ENCODE measurements at places on chromosomes 1 and 21.

DNA sequence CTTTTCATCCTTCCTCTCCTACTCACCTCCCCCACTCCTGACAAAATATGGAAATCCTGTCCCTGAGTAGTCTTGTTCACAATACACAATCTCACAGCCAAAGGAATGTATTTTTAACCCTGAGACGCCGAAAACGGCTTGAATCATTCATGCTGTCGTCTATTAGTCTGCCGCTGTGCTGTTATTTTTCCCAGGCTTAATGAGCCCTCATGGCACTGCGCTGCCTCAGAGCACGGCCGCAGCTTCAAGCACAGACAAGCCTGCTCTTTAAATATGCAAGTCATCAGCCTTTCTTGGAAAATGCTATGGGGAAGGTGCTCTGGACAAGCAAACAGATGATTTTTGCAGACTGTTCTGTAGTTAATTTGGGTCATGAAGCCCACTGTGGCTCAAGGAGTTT, 302.7 kb downstream of the DISC1 start:
- ATAC-seq, result no peak

- peak; percentile 58 for ATAC-seq
Observed at GRCh38 chr1:157878059-157878458, 36.5 kb upstream of the CD5L start.

DNA sequence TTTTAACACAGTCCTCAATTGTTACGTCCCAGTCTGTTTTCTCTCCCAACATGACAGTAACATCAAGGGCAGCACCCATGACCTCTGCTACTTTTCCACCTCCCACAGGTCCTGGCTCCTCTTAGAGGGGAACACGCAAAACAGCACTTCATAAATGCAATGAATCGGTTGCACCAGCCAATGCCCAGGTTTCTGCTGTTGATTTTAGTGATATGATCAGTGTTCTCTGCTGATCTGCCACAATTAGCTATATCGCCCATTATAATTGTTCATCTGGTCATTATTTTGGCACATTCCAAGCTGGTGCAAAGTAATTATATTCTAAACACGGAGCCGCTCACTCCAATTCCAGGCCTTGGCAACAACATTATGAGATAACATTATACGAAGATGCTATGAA, 184.5 kb downstream of the KCNH1 start:
- no peak for ATAC-seq

DNA sequence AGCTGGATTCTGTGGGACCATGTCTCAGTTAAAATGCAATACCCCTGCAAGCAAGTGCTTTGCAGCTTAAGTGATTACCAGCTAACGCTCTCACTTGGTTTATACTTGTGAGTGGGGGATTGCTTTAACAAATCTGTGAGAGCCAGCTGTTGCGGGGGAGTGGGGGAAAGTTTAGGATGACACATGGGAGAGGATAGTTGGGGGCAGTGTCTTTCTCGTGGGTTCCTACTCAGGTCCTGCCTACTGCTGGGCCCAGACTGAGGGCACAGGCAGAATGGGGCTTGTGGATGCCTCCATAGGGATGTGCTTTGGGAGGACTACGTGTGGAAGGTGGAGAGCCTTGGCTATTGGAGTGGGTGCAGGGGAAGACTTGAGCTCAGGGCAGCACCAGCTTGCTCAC, 60.1 kb downstream of the ELK4 start:
- no peak for ATAC-seq

DNA sequence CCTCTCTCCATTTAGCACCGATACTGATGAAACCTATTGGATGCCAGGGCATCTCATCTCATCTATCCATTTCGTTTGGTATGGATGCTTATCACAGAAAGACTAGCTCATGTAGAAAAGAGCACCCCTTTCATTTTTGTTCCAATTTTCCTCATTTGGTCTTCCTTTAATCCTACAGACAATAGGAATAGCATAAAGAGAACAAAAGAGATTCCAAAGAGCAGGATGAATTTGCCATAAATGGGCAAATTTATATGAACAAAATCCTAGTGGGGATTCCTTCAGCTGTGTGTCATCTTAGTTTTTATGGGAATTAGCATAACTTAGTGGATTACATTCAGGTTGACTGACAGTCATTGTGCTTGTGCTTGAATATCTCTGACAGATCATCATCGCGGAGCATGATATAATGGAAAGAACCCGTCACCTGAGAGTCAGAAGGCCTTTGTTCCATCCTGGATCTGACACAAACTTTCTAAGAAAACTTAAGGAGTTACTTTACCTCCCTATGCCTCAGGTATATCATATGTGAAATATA, 777.5 kb upstream of the ADGRL2 start:
- no peak for ATAC-seq

DNA sequence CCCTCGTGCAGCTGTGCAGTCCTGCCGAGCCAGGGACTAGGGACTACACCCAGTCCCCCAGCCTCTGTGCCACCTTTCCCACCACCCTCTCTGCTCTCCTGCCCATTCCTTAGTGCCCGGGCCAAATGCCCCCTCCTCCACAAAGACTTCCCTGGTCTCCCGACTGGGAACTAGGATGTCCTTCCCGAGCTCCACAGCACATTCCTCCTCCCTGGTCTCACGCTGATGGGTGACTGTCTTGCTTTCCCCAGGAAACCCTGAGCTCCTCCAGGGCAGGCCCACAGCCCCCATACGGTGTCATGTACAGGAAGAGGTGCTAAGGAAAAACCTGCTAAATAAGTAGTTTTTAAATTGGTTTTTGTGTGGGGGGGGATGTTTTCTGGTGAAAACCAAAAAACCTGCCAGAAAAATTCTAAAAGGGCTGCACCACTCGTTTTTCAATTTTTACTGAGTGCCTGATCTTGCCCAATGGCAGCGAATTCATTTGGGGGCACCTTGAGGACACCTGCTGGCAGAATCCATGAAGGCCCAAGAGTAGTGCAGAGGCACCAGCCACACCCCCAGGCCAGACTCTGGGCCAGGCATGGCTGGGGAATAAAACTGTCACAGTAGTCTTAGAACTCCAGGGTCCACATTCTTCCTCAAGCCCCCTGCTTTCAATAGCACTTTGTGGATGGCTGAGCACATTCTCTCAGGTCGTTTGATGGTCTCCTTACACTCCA, 50.4 kb downstream of the GLIS1 start:
- ATAC-seq, result no peak

DNA sequence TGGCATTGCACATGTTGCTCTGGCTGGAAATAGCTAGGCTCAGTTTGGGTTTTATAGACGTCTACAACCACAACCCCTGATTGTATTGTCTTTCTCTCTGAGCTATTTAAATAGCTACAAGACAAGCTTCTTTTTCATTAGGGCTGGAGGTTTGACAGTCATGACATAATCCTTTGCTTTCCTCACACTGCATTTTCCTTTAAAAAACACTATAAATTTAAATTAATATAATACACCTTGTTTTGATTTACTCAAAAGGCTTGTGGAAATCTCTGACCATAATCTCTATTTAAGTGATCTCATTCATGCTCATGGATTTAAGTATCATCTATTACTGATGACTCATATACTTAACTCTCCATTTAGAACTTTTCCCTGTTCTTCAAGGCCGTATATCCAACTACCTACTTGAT, 50.4 kb upstream of the PTGFR start:
- ATAC-seq, result no peak
